Fibroblast of skin of left quadriceps (primary cell): ENCODE measurements at places on chromosomes 12 and 14.

DNA sequence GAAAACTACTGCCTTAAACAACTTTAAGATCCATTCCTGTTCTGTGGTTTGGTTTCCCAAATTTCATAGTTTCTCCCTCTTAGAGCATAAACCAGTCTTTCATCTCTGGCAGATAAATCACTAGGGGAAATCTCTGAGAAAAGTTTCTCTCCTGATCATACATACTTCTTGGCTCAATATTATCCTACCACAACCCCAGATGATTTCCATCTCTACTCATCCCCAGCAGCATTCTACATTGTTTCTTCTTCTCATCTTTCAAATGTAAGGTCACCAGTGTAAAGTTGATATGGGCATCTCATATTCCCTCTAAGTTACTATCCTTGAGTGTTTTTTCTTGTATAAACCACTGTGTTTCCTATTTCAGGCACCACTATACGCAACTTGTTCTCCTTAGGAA, 45.9 kb upstream of the PLEKHG7 start:
- no peak for DNase-seq

- DNase-seq = peak; percentile 67
Measured at GRCh38 chr12:127389923-127390322, 877.0 kb upstream of the TMEM132C start.

GRCh38 chr12:116528498-116528897, 30.7 kb upstream of the MAP1LC3B2 start:
- DNase-seq = no peak

GRCh38 chr12:52020539-52021336, 14.0 kb downstream of the TAMALIN start:
- DNase-seq = no peak

DNA sequence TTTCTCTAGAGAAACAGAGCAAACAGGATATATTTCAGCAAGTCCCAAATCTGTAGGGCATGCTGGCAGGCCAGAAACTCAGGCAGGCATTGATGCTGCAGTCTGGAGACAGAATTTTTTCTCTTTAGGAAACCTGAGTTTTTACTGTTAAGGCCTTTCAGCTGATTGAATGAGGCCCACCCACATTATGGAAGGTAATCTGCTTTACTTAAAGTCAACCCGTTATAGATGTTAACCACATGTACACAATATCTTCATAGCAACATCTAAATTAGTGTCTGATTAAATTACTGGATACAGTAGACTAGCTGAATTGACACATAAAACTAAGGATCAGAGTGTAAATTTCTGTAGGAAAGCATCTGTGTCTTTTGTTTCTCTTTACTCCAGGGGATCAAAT, 65.2 kb downstream of the SRGAP1 start:
- DNase-seq = no peak

DNA sequence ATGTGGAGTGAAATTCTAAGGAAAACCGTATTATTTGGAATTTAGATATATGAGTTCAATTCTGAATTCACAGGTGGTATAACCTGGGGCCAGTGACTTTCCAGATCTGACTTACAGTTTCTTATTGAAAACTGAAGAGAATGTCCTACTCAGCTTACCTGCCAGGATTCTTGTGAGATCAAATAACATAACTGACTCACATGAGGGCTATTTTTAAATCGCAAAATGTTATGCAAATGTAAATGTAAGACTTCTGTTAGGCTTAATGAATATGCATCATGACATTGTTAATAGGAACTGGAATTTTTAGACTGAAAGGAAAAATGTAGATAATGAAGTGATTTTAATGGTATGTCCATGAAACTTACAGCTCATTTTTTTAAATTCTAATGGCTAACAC, 1142.1 kb downstream of the FLRT2 start:
- no peak for DNase-seq

DNA sequence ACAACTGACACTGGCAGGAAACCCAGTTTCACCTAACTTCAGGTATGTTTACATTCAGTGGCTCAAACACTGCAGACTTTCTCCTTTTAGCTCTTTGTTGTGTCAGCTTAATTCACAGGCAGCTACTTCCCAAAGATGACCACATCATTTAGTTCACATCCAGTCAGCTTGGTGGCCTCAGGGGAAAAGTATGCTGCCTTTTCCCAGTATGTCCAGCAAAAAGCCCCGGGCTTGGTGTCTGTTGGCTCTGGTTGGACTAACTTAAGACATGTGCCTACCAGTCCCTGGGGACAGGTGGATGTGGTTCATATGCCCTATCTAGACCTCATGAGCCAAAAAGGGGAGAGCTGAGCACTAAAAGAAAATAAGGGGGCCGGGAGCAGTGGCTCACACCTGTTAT, 56.4 kb downstream of the GOLGA5 start:
- DNase-seq = no peak

GRCh38 chr14:35284506-35284905, 7.7 kb upstream of the PSMA6 start:
- DNase-seq = no peak

- DNase-seq = no peak
Measured at GRCh38 chr12:22163594-22163993, 117.6 kb downstream of the CMAS start.

- peak; percentile 76 for DNase-seq
Measured at GRCh38 chr14:99574099-99574880, 29.7 kb downstream of the CCDC85C start.

DNA sequence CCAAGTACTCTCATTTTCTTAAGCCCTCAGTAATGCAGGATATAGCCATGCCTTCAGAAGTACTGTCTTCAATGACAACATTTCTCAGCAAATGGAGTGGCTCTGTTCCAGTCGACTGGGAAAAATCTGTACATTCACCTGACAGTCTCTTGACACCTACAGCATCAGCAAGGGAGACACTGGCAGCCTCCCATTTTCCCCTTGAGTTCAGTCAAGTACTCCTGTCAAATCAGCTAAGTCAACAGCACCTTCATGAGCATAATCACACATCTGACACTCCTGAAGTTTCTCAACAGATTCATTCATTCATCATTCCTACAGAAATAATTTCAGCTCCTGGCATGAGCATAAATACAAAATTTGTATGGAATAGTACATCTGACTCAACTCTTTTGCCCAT, 46.1 kb downstream of the INTS13 start:
- no peak for DNase-seq

DNA sequence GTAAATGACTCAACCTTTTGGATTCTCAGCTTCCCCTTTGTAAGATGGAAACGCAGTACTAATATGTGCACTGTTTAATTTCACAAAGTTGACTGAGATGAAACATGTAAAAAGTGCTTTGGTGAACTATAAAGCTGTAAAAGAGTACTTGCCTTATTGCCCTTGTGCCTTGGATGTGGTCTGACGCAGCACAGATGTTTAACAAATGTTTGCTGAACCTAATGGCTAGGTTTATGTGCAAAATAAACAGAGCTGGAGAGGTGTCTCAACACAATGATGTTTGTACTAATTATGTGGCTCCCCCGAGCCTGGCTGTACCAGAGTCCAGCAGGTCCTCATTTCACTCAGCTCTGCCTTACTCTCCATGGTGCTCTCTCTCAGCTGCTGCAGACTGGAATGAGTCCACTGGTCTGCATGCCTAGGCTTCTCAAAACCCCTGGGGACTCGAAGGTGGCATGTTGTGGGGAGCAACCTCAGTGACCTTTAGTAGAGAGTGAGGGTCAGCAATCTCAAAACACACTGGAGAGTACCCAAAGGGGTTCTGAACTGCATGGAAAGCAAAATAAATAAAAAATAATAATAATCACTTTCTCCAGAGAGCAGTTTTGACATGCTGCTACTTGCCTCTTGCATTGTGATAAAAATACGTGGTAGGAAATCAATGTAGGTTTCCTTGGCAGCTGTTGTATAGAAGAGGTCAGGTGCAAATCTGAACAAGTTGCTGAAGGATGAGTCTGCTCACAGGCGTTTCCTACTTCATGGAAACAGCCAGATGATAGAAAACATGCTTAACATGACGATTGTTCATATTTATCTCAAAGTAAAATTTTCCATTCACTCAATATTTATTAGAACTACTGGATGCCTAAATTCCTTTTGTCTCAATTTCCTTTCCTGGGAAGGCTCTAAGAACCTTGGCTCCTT, 8.5 kb upstream of the AMIGO2 start:
- no peak for DNase-seq

- DNase-seq = no peak
Measured at GRCh38 chr14:30656190-30656632, 34.1 kb downstream of the SCFD1 start.

DNA sequence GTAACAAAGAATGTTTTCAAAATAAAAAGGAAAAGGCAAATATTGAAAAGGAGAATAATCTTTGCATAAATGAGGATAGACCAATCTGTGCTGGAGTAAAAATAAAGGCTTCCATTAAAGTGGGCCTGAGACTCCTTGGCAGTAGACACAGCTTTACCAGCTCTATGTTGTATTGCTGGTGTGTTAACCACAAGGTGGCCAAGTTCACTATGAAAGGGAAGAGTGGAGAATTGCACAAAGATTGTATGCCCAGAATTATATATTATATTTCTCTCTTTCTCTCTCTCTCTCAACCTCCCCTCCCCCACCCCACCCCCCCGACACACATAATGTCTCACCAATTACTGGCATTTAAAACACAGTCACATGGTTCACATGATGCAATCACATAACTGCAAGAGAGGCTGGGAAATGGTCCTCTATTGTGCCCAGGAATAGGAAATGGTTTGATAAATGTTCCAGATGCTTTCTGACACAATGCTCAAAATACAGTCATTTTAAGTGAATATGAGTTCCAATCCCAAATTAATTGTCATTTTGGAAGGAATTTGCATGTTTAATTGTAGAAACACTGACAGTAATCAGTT, 222.6 kb upstream of the SYT1 start:
- no peak for DNase-seq

- DNase-seq = no peak
Measured at GRCh38 chr12:27807063-27807703, 27.1 kb upstream of the MANSC4 start.

GRCh38 chr12:13981990-13982389, 588 bp upstream of the GRIN2B start:
- no peak for DNase-seq

DNA sequence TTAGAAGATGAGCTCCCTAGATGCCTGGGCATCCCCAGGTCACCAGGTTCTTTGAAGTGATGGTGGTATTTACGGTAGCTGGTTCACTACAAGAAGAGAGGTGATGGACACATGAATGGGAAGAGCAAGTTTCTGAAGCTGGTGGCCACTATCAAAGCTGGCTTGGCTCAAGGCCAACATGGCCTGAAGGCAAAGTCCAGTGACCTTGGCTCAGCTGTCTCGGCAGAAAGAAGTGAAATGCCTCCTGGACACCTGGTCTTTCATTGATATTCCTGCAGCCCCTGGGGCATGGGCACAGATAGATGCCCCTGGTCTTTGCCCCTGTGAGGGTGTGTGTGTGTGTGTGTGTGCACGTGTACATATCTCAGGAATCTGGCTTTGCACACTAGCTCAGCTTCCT, 441.8 kb upstream of the TMPO start:
- DNase-seq = no peak

GRCh38 chr12:119691202-119691810, 23.4 kb downstream of the PRKAB1 start:
- DNase-seq = no peak

GRCh38 chr12:18259906-18260682, 1.2 kb upstream of the PIK3C2G start:
- no peak for DNase-seq

- DNase-seq = no peak
Measured at GRCh38 chr12:75481013-75481705, 604 bp downstream of the GLIPR1 start.

GRCh38 chr12:105041186-105041585, 43.1 kb downstream of the ALDH1L2 start:
- no peak for DNase-seq

DNA sequence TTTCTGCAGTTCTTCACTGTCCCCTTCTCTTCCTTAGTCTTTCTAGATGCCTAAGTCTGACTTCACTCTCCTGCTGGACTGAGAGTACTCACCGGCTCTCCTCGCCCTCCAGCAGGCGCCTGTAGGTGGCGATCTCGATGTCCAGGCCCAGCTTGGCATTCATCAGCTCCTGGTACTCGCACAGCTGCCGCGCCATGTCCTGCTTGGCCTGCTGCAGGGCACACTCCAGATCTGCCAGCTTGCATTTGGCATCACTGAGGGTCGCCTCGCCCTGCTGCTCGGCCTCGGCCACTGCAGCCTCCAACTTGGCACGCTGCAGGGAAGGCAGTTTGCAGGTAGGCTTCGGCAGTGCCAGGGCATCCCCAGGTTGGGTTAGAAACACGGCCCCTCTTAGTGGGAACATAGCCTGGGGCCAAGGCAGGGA, 5.2 kb downstream of the KRT84 start:
- no peak for DNase-seq

DNA sequence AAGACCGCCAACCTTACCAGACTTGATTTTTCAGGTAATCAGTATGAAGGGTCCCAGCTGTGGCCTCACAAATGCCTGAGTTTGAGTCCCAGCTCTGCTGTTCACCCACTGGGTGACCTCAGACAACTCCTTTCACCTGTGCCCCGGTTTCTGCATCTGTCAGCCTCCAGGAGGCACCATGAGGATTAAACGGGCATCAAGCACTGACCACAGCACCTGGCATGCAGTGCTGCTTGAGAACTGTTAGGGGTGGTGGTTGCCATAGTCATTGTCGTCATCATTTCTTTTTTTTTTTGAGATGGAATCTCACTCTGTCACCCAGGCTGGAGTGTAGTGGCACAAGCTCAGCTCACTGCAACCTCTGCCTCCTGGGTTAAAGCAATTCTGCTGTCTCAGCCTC, 57.9 kb downstream of the PHETA1 start:
- DNase-seq = no peak

GRCh38 chr12:66776974-66777373, 98.1 kb upstream of the GRIP1 start:
- DNase-seq = no peak

GRCh38 chr12:116878567-116879508, 2.4 kb downstream of the HRK start:
- DNase-seq = no peak

- no peak for DNase-seq
Measured at GRCh38 chr12:41123871-41124270, 64.2 kb upstream of the PDZRN4 start.

- DNase-seq = no peak
Measured at GRCh38 chr12:130613831-130614529, 102.1 kb downstream of the RIMBP2 start.

DNA sequence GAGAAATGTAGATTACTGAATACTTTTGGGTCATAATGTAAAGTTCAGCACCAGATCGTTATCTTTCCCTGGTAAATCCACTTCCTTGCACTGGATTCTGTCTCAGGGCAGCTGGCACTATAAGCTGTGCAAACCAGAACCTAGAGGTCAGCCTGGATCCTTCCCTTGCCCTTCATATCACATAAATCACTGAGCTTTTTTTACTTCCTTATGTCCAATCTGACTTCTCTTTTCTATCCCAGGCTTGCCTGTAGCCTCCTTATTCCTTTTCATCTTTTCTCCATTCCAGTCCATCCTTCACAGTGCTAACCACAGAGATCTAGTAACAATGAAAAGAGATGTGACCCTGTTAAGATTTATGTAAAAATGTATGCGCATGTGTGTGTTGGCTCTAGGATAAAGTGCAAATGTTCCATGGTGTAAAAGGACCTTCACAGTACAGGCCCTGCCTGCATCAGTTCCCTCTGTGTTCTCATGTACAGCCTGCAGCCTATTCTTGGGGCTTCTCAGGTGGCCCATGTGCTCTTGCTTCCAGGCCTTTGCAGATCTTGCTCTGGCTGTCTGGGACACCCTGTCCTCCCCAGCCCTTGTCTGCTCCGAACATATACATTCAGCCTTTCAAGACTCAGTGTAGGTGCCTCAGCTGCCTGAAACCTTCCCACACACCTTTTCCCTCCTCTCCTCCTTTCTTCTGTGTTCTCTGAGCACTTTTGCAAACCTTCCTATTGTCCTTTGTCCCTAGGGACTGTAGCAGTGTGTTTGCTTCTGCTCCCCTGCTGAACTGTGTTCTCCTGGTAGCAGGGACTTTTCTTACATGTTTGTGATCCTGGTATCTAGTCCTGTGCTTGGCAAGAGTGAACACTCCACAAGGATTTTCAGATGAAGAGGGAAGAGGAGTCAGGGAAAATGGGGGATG, 30.0 kb downstream of the PELI2 start:
- DNase-seq = no peak
